Progenitor cell of endocrine pancreas (in vitro differentiated cells): ENCODE measurements at places on chromosomes 3 and 15. TPM values are rescaled to one million over a fixed set of nuclear protein-coding genes. Genes with fewer than 3 reads are reported as not detected.

GRCh38 chr15:37940876-37941275, 6.4 kb downstream of the TMCO5A start:
- DNase-seq, result no peak

DNA sequence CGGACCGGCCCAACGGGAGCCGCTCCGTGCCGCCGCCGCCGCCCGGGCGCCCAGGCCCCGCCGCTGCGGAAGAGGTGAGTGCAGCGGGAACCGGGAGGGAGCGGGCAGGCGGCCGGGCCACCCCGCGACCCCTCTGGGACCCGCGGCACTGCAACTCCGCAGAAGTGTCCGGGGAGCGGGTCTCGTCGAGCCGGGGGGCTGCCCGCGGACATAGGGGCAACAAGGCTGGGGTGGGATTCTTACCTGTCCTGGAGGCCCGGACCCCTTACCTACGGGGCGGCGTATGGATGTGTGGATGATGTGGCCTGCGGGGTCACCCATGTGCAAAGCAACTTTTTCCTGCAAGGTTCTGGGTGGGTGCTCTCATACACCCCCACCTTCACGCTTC, 361 bp downstream of the SEMA3F start:
- no peak for DNase-seq

- no peak for DNase-seq
Measured at GRCh38 chr15:38259134-38259533, 6.5 kb downstream of the SPRED1 start.

DNA sequence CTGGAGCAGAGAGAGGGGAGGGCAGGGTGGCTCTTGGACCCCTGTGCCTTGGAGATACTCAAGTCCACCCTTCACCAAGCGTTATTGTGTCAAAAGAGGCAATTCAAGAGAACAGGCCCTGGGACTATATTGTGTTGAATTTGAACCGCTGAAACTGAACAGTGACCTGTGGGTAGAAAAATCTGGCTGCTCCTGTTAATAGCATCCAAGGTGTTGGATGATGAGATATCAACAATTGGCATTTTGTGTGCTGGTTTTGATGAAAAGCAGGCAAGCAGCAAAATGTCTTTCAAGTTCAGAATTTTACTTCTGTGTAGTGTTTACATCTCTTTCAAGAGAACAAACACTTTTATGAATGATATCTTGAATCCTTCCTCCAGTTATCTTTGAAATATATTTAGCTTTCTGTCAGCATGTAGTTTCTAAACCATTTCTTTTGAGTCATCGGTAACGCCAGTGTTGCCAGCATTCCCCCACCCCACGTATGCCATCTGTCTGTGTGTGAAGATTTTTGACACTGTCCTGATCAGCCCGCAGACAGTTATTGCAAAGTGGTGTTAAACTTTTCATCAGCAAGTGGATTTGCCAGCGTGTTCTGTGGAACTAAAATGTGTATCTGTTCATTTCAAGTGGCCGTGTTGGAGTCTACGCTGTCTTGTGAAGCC, 34.8 kb downstream of the PDHB start:
- no peak for DNase-seq

- DNase-seq, result no peak
Measured at GRCh38 chr3:94114666-94115065, 51.8 kb downstream of the NSUN3 start.

- DNase-seq, result no peak
Measured at GRCh38 chr15:85615930-85616329, 178.8 kb downstream of the KLHL25 start.

GRCh38 chr3:149274220-149274619, 52.6 kb upstream of the CP start:
- DNase-seq, result no peak

DNA sequence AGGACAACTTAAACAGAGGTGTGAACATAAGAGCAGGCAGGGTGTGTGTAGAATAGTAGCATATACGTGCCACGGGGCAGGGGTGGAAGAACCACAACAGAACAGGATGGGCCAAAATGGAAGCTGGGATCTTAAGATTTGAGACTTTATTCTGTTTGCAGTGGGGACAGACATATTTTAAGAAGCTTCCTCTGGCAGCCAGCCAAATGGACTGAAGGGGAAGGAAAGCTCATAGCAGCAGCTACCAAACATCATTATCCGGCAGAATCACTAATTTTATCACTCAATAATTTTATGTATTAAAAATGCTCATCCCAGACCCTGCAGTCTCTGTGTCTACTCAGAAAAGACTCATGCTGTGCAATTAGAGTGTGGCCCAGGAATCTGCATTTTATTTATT, 130.9 kb upstream of the CTDSPL start:
- DNase-seq, result no peak

- no peak for DNase-seq
Measured at GRCh38 chr3:195241592-195242355, 29.2 kb downstream of the XXYLT1 start.

GRCh38 chr3:107897471-107898061, 193.3 kb downstream of the CD47 start:
- no peak for DNase-seq

Gene PLSCR5
- total RNA-seq, result 0.31 TPM in 1 of 2 replicates, not detected in the other

Gene REC114
- not detected in 2 replicates for total RNA-seq

Gene GUCA1C
- not detected in 2 replicates for total RNA-seq

Gene FBXO40
- not detected in 2 replicates for total RNA-seq

Gene PLS1
- 15.7 and 16.0 TPM in 2 replicates for total RNA-seq

Gene ZMYND10
- 0.86 and 2.2 TPM in 2 replicates for total RNA-seq
